ENCODE measurements at places on chromosomes 16 and 17.

GRCh38 chr16:12868169-12868568 lies 33.2 kb upstream of the SHISA9 start:
- no peak for DNase-seq

GRCh38 chr17:8158267-8159031 lies 4.3 kb downstream of the VAMP2 start:
- DNase-seq, result peak; percentile 85

DNA sequence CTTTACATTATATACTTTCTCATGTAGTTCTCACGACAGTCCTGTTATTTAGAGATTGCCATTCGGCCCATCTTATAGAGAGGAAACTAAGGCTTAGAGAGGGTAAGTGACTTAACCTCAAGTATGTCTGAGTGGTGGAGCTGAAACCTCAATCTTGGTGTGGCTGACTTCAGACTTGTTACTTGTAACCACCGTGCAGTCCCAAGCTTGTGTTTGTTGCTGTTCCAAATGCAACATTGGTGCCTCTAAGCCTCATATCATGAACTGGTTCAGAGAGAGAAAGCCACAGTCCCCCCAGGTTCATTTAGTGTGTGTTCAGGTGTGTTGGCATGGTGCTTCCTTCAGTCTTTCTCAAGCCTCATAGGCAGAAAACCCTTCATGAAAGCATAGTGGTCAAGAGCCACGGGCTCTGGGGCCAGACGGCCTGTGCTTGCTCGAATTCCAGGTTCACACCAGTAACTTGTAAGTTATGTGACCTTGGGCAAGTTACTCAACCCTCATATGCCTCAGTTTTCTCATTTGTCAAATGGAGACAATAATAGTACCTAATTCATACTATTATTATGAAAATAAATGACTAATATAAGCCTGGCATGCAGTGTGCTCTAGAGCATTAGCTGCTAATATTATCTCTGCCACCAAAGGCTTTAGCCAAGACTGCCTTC lies 39.9 kb downstream of the CDH1 start:
- no peak for DNase-seq

DNA sequence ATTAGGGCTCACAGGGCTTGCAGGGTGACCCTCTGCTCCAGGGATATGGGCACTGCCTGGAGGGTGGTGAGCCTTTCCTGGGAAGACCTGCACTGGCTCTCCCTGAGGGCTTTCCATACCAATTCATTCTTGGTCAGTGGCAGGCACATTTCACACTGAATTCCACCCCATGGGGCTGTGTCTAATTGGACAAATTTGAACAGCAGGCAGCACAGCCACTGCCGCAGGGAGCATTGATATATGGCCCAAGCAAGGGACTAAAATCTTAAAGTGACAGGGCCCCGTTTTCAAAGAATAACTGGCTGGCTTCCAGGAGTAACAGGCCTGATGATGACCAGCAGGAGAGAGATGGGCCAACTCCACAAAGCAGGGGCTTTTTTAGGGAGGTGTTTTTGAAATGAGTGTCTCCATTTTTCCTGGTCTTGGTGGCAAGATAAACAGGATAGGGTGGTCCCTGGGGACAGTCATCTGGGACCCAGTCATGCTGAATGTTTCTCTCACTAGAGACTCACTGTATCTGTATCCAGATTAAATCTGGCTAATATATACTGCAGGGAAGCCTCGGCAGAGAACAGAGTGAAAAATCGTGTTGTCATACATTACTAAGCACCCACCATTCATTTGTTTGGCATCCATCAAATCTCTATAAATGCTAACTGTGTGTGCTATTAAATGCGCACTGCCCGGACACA lies 74.1 kb upstream of the TBX2 start:
- no peak for DNase-seq

DNA sequence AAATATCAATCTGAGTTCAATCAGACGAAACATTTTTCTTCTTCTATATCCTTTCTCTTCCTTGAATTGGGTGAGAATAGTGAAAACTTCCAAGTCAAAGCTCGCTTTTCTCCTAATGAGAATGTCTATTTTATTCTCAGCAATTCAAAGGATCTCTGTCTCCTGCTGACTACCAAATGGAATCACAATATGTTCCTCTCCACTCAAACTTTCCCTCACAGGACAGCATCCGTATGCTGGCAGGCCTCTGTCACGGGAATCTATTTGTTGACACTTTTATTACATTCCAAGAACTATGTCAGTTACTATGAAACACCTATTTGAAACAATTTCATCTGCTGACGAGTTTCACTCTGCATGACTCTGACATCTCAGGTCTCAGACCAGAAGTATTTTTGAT lies 1196.6 kb downstream of the CDH11 start:
- peak; percentile 71 for DNase-seq

GRCh38 chr17:77873500-77874302 lies 84.8 kb upstream of the TNRC6C start:
- no peak for DNase-seq

- DNase-seq, result no peak
These were observed 3.3 kb upstream of the ZC3H7A start for GRCh38 chr16:11800382-11800718.

GRCh38 chr16:10597187-10597601 lies 16.8 kb upstream of the EMP2 start:
- no peak for DNase-seq

- DNase-seq, result no peak
These were observed 722.0 kb downstream of the KCNJ2 start for GRCh38 chr17:70891306-70891705.

GRCh38 chr16:8798174-8798527 lies 512 bp downstream of the PMM2 start:
- no peak for DNase-seq
